Activated CD4-positive, alpha-beta T cell treated with anti-CD3 and anti-CD28 coated beads, Interleukin-2, Interleukin-4, amounts not matched to agents 100 ng/mL and 50 ng/mL, durations not matched to agents 16 hours and 8 hours (primary cell): ENCODE measurements at places on chromosomes 5 and 9.

DNA sequence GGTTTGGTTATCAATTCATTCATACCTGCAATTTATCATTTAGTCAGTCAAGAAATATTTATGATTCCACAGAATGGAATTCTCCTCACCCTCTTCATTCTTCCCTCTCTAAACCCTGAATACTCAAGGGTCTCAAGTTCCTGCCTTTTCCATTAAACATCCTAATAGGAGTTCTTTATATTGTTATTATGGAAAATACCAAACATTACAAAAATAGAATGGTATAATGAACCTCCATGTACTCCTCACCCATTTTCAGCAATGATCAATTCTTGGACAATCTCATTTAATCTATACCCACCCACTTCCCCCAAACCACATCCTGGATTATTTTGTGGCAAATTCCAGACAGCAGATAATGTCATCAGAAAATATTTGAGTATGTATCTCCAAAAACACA, 74.5 kb downstream of the ADAMTS12 start:
- DNase-seq, result no peak

GRCh38 chr5:150286820-150287219, 2.8 kb downstream of the CAMK2A start:
- DNase-seq, result no peak

- DNase-seq, result no peak
These were observed 9.8 kb downstream of the SMIM23 start for GRCh38 chr5:171795381-171795780.

- DNase-seq, result no peak
These were observed 163.8 kb upstream of the SLC28A3 start for GRCh38 chr9:84504360-84504759.

DNA sequence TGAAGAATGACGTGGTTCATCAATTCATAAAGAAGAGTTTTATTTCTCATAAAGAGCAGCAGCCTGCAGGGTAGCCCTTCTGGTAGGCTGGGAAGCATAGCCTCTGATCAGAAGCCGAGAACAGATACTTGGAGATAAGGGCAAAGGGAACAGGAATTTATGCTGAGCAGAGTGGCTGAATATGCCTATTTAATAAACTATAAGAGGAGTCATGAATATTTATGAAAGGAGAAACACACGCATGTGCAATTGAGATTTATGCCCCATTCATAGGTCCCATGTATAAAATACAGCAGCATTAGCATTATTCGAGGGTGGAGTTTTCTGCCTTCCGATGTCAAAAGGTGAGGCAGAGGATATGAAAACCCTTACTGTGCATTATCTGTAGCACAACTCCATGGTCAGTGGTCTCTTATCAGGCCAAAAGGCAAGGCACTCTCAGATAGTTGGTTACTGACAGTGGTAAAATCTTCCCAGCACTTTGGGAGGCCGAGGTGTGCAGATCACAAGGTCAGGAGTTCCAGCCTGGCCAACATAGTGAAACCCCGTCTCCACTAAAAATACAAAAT, 569.1 kb downstream of the ACTL7B start:
- DNase-seq, result no peak

- DNase-seq, result no peak
These were observed 142.7 kb downstream of the MLLT3 start for GRCh38 chr9:20479419-20480155.

- no peak for DNase-seq
These were observed 280.2 kb downstream of the SEMA5A start for GRCh38 chr5:9265441-9266287.

- no peak for DNase-seq
These were observed 111.1 kb downstream of the WDR70 start for GRCh38 chr5:37490120-37490810.

GRCh38 chr5:133083901-133084300, 32.1 kb downstream of the HSPA4 start:
- DNase-seq, result no peak

DNA sequence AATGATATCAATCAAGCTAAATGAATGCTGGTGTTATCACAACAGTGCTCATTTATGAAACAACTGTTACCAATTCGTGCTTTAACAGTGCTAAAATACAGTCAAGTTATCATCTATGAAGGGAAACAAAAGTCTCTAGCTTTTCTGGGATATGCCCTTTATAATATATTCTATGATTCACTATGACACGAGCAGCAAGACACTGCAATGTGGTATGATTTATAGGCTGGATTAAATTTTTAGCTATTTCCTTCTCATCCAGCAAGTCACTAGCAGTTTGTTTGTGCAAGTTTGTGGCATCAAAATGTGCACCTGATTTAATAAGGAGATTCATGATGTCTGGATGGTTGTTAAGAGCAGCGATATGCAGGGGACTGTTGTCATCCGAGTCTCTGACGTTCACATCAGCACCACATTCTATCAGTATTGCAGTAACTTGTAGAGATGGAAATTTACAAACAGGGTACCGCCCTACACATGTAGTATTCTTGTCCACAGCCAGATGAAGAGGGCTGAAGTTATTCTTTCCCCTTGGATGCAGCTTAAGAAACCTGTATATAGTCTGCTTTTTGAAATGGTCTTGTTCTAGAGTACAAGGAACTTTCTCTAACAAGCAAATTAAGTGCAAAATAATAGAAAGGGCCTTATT, 20.3 kb downstream of the FEM1C start:
- DNase-seq, result no peak

DNA sequence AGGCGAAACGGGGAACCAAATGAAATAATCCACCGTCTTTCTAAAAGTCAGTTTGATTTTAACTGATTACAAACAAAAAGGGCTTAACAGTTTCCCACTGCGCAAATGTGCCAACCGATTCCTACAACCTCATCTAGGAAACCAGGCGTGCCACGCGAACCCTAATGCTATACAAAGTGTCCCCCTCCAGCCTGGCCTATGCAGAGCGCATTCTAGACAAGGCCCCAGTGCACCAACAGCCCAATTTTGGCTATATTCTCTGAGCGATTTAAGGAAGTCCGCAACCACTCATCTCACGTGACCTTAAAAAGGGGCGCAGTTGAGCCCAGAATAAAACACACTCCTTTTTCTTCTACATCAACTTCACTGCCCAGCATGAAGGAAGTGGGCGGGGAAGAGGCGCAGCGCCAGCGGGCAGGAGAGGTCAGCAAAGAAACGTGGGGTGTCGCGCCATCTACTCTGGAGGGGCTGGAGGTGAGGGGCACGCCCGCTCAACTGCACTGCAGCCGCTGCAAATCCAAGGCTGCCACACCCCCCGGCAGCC, 779 bp downstream of the FAM13B start:
- DNase-seq, result peak; percentile 64

GRCh38 chr5:64637837-64638443, 52.4 kb upstream of the SHISAL2B start:
- no peak for DNase-seq

DNA sequence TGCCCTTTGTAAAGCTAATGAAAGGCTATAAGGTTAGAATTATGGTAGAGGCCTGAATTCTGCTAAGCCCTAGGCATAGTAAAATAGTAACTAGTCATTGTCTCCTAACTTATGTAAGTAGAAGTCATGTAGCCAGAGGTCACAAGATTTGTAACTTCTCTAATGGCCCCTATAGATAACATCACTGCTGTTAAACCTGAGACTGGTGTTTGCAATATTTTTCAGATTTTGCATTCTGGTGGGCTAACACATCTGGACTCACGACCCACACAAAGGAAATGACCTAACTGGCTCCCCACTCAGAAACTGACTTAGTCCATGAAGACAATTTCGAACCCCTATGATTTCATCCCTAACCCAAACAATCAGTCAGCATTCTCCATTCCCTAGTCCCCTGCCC, 37.2 kb upstream of the TTC39B start:
- no peak for DNase-seq

GRCh38 chr9:123368023-123368422, 12.0 kb downstream of the CRB2 start:
- DNase-seq, result no peak

DNA sequence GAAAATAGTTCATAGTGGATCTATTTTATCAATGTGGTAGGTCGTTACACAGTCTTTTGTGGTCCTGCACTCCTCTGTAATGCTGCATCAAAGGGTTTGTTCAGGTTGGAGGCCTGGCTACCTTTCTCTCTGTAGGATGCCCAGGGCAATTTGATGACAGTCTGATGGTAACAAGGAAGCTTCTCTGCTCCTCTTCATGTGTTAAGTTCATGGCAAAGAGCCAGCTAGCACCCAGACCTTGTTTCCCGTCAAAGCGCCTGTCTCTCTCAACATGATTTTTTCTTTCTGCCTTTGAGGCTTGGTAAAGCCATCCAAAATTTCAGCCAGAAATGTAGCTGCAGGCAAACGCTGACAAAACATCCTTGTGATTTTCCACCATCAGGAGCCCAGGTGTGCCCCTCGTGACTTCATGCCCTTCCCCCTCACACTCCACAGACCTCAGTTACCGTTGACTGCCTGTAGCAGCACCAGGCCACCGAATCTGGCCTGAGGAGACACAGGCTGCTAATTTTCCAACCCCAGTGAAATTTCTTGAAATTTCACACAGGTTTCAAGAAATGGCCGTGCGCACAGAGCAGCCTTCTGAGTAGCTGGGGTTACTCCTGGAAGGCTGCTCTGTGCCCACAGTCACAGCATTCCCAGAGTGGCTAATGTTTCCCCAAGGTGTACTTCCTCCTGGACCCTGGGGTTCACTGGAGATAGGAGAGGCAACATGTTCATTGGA, 292.7 kb downstream of the CWC27 start:
- no peak for DNase-seq

GRCh38 chr5:50710838-50711237, 44.4 kb downstream of the PARP8 start:
- no peak for DNase-seq

GRCh38 chr9:134559013-134559412, 82.6 kb upstream of the COL5A1 start:
- no peak for DNase-seq

DNA sequence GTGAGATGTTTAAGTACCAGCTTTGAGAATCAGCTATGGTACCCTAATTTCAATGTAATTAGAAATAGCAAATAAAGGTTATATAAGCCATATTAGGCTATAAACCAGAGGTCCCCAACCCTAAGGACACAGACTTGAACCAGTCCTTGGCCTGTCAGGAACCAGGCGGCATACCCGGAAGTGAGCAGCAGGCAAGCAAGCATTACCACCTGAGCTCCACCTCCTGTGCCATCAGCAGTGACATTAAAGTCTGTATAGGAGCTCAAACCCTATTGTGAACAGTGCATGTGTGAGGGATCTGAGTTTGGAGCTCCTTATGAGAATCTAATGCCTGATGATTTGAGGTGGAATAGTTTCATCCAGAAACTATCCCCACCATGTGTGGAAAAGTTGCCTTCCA, 1009.5 kb downstream of the PTPRD start:
- DNase-seq, result no peak

DNA sequence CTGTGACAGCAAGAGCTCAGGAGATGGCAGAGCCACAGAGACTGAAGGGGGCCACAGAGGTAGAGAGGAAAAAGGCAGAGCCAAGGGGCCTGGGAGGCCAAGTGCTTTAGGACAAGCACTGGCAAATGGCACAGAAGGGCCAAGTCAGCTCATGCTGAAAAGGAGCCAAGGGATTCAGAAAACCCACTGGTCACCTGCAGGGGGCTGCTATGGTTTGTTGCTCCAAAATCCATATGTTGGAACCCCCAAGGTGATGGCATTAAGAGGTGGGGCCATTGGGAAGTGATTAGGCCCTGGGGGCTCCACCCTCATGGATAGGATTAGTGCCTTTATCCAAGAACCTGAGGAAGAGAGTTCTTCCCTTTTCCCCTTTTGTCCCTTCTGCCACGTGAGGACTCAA, 165.4 kb downstream of the ARSB start:
- DNase-seq, result no peak

GRCh38 chr9:82273121-82273520, 284.5 kb downstream of the SPATA31D1 start:
- DNase-seq, result no peak

- DNase-seq, result no peak
These were observed 437.7 kb upstream of the MEF2C start for GRCh38 chr5:89320421-89321277.

GRCh38 chr9:129218272-129218625, 40.2 kb upstream of the IER5L start:
- no peak for DNase-seq

- DNase-seq, result no peak
These were observed 34.1 kb upstream of the TRMT10B start for GRCh38 chr9:37719526-37719925.

DNA sequence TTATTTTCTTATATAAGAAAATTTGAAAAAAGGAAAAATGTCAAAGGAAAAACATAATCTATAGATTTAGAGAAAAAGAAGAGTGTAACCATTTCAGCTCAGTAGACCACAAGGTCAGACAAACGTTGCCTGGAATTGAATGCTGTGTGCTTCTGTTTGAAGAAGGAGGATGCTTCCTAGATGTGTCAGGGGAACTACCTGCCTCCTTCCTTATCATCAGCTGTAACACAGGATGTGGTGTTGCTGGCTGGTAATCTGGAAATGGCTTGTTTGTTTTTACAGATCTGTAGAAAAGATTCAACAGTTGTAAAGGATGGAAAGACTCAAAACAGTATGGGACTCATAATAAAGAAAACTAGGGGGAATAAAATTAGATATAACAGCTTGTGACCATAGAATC, 160.7 kb upstream of the MEF2C start:
- peak; percentile 30 for DNase-seq

DNA sequence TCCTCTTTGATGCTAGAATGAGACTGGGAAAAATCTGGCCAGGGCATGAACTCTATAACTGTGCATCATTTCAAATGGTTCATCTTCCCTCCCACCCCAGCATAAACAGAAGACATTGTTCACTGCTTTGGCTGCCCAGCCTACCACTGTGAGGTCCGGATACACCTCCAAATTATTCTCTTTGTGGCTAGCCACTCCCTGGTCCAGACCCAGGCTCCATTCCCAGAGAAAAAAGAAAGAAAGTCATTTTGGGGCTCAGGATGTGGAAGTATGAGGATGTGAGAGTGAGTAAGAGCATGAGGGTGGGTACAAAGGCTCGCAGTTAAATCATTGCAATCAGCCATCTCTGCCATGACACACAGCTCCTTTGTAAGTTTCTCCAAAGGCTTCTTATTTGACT, 559.2 kb downstream of the PSAT1 start:
- DNase-seq, result no peak

DNA sequence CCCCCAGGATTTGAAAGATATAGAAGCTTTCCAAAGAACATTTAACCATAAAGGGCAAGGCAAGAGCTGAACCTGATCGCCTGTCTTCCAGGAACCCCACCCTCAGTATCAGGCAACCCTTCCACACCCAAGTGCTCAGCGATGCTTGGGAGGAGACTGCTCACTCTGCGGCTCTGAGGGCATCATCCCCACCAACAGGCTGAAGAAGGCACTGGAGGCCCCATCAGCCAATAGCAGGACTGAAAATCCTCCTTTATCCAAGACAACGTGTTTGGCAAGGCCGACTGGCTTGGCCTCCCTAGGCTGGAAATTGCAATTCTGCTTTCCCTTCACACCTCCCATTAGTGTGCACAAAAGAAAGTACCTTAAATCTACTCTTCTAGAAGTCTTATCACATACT, 1.4 kb upstream of the PPP2CA start:
- no peak for DNase-seq

- DNase-seq, result no peak
These were observed 107.8 kb upstream of the NEK6 start for GRCh38 chr9:124149992-124150391.
